ENCODE measurements at places on chromosomes 1 and 21. TPM values are rescaled to one million over a fixed set of nuclear protein-coding genes. Genes with fewer than 3 reads are reported as not detected.

Gene ST6GALNAC3
- 6.6 TPM for total RNA-seq

DNA sequence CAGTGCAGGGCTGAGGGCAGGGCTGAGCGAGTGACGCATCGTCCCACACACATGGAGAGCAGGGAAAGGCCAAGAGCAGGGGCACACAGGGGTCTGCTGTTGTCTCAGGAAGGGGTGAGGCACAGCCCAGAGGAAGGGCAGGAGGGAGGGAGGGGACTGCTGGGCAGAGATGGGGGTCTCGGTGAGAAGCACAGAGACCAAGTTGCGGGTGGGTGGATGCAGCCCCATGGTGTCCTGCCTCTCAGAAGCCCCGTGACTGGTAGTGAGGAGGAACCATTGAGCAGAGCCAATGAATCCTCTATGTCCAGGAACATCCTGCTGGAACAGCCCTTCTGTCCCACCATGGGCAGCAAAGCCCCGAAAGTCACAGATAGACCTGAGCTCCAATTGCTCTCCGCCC lies 17.8 kb downstream of the C1orf198 start:
- DNase-seq = no peak
- peak overlapping the region; percentile 81 for H3K27ac ChIP-seq
- peaks cover 63% of the 10 kb centered on the region for H3K4me1 ChIP-seq
- H3K36me3 ChIP-seq = no peaks in the 10 kb centered on the region
- H3K27me3 ChIP-seq = no peaks in the 10 kb centered on the region
- H3K4me3 ChIP-seq = no peak overlapping the region

GRCh38 chr1:86993269-86993985 lies 79.0 kb downstream of the HS2ST1 start:
- no peak for DNase-seq
- H3K4me3 ChIP-seq = no peak overlapping the region
- H3K27ac ChIP-seq = no peak overlapping the region
- H3K36me3 ChIP-seq = no peaks in the 10 kb centered on the region

GRCh38 chr1:107883562-107883961 lies 81.4 kb downstream of the VAV3 start:
- no peaks in the 10 kb centered on the region for H3K4me1 ChIP-seq
- no peak for DNase-seq
- H3K36me3 ChIP-seq = no peaks in the 10 kb centered on the region
- H3K27ac ChIP-seq = no peak overlapping the region
- H3K27me3 ChIP-seq = no peaks in the 10 kb centered on the region

Gene HPCA
- total RNA-seq = not detected

GRCh38 chr1:225813214-225813964 lies 3.5 kb downstream of the EPHX1 start:
- no peaks in the 10 kb centered on the region for H3K27me3 ChIP-seq
- no peak overlapping the region for H3K4me3 ChIP-seq
- H3K27ac ChIP-seq = peak overlapping the region; percentile 63
- H3K4me1 ChIP-seq = peaks cover 53% of the 10 kb centered on the region

DNA sequence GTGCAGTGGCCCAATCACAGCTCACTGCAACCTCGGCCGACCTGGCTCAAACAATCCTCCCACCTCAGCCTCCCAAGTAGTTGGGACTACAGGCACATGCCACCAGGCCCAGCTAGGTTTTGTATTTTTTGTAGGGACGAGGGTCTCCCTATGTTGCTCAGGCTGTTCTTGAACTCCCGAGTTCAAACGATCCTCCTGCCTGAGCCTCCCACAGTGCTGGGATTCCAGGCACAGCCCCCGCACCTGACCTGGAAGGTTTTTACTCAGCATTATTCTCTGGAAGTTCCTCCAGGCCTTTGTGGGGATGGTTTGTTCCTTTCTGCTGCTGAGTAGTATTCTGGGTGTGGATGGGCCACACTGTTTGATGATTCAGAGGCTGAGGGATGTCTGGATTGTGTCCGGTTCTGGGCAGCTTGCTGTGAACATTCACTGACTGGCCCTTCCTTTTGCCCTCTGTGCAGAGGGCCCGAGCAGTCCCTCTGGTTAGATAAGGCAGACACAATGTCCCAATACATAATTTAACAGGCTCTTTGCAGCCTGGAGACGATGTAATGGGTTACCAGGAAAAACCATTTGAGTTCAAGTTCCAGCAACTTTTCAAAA lies 6.0 kb upstream of the TRAPPC10 start:
- peak overlapping the region; percentile 69 for H3K27ac ChIP-seq
- peaks cover 20% of the 10 kb centered on the region for H3K4me1 ChIP-seq
- DNase-seq = no peak
- H3K27me3 ChIP-seq = no peaks in the 10 kb centered on the region
- H3K4me3 ChIP-seq = no peak overlapping the region

DNA sequence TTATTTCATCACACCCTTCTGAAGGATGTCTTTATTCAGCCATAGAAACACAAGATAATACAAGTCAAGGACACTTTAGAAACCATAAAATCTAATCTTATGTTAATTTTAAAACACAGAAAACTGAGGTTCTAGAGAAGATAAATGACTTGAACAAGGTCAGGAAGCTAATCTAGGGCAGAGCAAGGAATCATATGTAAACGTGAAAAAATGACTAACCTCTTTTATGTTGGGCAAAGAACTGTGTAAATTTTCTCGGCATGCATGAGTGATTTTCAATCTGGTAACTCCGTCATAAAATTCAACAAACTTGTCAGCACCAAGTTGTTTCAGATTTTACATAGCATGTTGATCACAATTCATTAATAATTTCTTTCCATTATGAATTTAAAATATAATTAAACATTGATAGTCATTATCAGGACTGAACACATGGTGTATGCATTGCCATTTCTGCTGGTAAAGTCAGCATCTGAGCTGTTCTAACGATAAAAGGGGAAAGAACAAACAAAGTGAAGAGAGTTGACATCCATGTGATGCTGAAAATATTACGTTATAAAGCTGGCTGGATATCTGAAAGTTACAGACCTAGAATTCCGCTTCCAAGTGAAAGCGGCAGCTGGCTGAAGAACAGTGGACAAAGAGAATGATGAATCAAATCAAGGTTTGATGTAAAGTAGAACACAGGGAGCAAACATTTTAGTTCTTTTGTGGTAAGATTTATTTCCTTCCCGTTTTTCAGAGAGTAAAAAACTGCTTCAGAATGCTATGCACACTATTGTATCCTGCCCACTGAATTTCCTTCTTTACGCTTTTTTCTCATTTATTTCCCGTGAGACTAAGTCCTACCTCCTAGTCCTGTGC lies 1037.4 kb upstream of the TMPRSS15 start:
- DNase-seq = no peak
- no peaks in the 10 kb centered on the region for H3K27me3 ChIP-seq
- H3K27ac ChIP-seq = no peak overlapping the region
- no peak overlapping the region for H3K4me3 ChIP-seq
- no peaks in the 10 kb centered on the region for H3K36me3 ChIP-seq

Gene ACTL8
- not detected for total RNA-seq

GRCh38 chr1:46274225-46275029 lies 26.9 kb downstream of the RAD54L start:
- DNase-seq = no peak
- no peak overlapping the region for H3K4me3 ChIP-seq
- H3K36me3 ChIP-seq = peaks cover 20% of the 10 kb centered on the region
- no peaks in the 10 kb centered on the region for H3K27me3 ChIP-seq
- H3K4me1 ChIP-seq = no peaks in the 10 kb centered on the region

GRCh38 chr1:223478606-223479005 lies 85.4 kb downstream of the CCDC185 start:
- H3K27ac ChIP-seq = no peak overlapping the region
- no peaks in the 10 kb centered on the region for H3K4me1 ChIP-seq

Gene FCRL5
- total RNA-seq = not detected

- no peaks in the 10 kb centered on the region for H3K4me1 ChIP-seq
- H3K36me3 ChIP-seq = peaks cover 20% of the 10 kb centered on the region
- no peaks in the 10 kb centered on the region for H3K27me3 ChIP-seq
These were observed 10.2 kb downstream of the MFN2 start for GRCh38 chr1:11990303-11991032.

Gene GUCA2B
- not detected for total RNA-seq

Gene KCNE1
- 2.5 TPM for total RNA-seq

GRCh38 chr1:156357977-156358376 lies 11.0 kb upstream of the RHBG start:
- no peaks in the 10 kb centered on the region for H3K4me1 ChIP-seq
- H3K27ac ChIP-seq = no peak overlapping the region
- H3K4me3 ChIP-seq = no peak overlapping the region
- H3K27me3 ChIP-seq = peaks cover 56% of the 10 kb centered on the region
- no peaks in the 10 kb centered on the region for H3K36me3 ChIP-seq
- DNase-seq = no peak

DNA sequence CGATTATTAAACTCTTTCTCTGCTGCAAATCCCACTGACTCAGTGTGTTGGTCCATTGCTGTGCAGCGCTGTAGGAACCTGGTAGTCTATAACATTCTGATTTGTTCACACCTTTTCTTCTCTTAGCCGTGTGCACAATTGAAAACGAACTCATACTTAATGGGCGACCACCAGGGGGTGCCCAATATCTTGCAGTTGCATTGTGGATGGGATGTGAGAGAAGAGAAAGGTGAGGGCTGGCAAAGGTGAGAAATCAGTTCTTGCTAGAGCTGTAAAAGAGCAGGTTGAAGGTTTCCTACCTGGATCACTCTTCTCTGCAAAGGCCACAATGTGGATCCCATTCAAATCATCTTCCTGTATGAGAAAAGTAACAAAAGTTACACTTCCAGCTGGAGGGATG lies 51.0 kb downstream of the CASQ2 start:
- no peak overlapping the region for H3K4me3 ChIP-seq
- no peaks in the 10 kb centered on the region for H3K27me3 ChIP-seq
- peak; percentile 45 for DNase-seq
- H3K36me3 ChIP-seq = no peaks in the 10 kb centered on the region
- no peaks in the 10 kb centered on the region for H3K4me1 ChIP-seq

- H3K4me1 ChIP-seq = no peaks in the 10 kb centered on the region
- DNase-seq = no peak
- H3K4me3 ChIP-seq = no peak overlapping the region
- H3K27ac ChIP-seq = no peak overlapping the region
- no peaks in the 10 kb centered on the region for H3K36me3 ChIP-seq
These were observed 192.5 kb downstream of the HLX start for GRCh38 chr1:221071777-221072176.

Gene FRRS1
- 2.5 TPM for total RNA-seq

Gene SUSD4
- total RNA-seq = not detected

Gene XCL2
- not detected for total RNA-seq

GRCh38 chr1:41851589-41851988 lies 67.1 kb downstream of the HIVEP3 start:
- DNase-seq = no peak
- no peak overlapping the region for H3K27ac ChIP-seq

DNA sequence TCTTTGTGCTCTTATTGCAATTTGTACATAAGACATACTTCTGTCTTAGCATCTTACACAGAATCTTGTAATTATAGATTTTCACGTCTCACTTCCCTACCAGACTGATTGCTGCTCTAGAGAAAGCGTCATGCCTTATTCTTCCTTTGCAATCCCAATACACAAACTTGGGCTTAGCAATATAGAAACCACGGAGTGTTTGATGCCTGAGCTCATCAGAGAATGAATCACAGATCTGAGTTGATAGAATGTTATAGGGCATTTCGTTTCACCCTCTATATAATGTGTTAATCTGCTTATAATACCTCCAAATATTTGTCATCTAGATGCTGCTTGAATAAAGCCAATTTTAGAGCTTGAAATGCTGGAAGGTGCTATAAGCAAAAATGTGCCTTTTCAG lies 6.6 kb downstream of the FMO1 start:
- H3K27ac ChIP-seq = no peak overlapping the region
- H3K27me3 ChIP-seq = no peaks in the 10 kb centered on the region
- no peak overlapping the region for H3K4me3 ChIP-seq
- DNase-seq = no peak

- H3K36me3 ChIP-seq = no peaks in the 10 kb centered on the region
- peaks cover 6% of the 10 kb centered on the region for H3K4me1 ChIP-seq
- H3K27ac ChIP-seq = peak overlapping the region; percentile 2
These were observed 70.4 kb downstream of the CACHD1 start for GRCh38 chr1:64540265-64540791.

- no peak overlapping the region for H3K4me3 ChIP-seq
- no peaks in the 10 kb centered on the region for H3K4me1 ChIP-seq
- no peak overlapping the region for H3K27ac ChIP-seq
- H3K27me3 ChIP-seq = no peaks in the 10 kb centered on the region
- H3K36me3 ChIP-seq = no peaks in the 10 kb centered on the region
- no peak for DNase-seq
These were observed 432.6 kb downstream of the AMY1C start for GRCh38 chr1:104182251-104182650.

GRCh38 chr1:106975944-106976343 lies 80.5 kb upstream of the PRMT6 start:
- H3K27ac ChIP-seq = no peak overlapping the region
- H3K4me1 ChIP-seq = peaks cover 3% of the 10 kb centered on the region
- no peaks in the 10 kb centered on the region for H3K36me3 ChIP-seq
- no peak overlapping the region for H3K4me3 ChIP-seq

- DNase-seq = no peak
- H3K36me3 ChIP-seq = peaks cover 42% of the 10 kb centered on the region
- H3K4me1 ChIP-seq = peaks cover 4% of the 10 kb centered on the region
- no peak overlapping the region for H3K4me3 ChIP-seq
- H3K27me3 ChIP-seq = no peaks in the 10 kb centered on the region
These were observed 7.6 kb downstream of the DR1 start for GRCh38 chr1:93353286-93353685.
